Central memory CD4-positive, alpha-beta T cell (primary cell): ENCODE measurements at places on chromosomes 12 and 14.
A peak's percentile ranks its signal among the peaks of the same experiment; 100 is the strongest.

DNA sequence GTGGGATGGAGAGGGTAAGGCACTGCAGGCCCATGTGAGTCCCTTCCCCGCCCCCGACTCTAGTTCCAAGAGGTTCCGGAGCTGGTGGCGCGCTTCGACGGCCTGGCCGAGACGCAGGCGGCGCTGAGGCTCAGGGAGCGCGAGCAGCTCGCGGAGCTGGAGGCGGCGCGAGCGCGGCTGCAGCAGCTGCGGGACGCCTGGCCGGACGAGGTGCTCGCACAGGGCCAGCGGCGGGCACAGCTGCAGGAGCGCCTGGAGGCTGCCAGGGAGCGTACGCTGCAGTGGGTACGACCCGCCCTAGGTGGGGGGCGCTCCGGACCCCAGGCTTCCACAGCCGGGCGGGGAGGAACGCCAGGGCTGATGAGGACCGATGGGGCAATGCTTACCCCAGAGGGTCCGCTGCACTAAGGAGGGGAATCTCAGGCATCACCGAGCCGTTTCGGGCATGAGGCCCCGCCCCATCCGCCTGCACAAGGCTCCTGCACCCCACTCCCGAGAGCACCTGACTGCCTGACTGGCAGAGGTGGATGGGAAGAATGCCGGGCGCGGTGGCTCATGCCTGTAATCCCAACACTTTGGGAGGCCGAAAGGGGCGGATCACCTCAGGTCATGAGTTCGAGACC, 4.9 kb downstream of the CFAP73 start:
- no peak for DNase-seq

DNA sequence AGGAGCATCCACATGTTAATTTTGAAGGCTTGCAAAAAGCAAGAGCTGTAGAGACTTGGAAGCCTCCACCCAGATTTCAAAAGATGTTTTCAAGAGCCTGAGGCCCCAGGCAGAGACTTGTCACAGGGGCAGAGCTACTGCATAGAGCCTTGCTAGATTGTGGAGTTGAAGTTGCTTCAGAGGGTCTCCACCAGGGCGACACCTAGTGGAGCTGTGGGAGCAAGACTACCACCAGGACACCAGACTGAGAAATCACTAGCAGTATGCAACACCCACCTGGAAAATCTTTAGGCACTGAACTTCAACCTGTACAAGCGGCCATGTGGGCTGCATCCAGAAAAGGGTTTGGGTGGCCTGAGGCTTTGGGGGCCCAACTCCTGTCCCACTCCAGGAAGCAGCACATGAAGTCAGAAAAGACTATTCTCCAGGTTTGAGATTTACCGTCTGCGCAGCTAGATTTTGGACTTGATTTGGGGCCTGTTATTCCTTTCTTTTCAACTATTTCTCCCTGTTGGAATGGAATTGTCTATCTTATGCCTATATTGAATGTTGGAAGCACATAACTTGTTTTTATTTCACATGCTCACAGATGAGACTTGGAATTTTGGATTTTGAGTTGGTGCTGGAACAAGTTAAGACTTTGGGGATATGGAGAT, 508.6 kb downstream of the FLRT2 start:
- no peak for DNase-seq

GRCh38 chr12:30200864-30201263, 417.1 kb upstream of the TMTC1 start:
- DNase-seq: no peak

DNA sequence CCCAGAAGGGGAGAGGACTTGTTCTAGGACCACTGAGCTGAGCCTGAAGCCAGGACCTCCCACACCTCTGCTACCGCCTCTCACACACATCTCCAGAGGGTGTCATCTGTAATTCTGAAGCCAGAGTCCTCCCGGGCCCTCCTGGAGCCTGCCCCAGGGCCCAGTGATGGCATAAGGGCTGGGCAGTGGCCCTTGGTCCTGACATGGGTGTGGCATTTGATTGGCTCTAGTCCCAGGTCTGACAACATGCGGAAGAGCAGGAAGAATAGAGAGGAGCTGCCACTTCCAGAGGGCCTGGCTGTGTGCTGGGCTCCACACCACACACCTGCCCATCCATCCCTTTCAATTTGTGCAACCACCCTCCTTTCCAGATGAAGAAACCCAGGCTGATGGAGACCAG, 144.3 kb upstream of the GSC start:
- no peak for DNase-seq

- no peak for DNase-seq
Measured at GRCh38 chr12:4025181-4026019, 152.2 kb upstream of the PARP11 start.

- no peak for DNase-seq
Measured at GRCh38 chr12:56155256-56155845, 2.8 kb upstream of the MYL6 start.

- DNase-seq: peak; percentile 9
Measured at GRCh38 chr12:22626406-22626805, 1.4 kb downstream of the ETNK1 start.

DNA sequence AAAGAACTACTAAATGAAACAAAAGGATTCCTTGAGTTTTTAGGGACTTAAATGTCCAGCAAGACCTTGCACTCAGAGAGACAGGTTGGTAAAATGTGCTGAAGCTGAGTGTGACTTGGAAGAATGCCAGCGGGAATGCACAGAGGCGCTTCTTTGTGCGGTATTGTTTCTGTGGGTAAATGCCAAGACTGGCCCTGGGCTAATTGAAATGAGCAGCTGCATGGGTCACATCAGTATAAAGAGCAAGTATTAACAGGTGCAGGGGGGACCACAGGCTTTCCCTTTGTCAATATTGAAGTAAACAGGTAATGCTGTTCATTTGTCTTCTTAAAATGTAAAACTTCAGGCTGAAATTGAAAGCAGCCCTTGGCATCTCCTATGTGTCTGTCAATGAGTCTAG, 74.3 kb downstream of the LMO3 start:
- no peak for DNase-seq

DNA sequence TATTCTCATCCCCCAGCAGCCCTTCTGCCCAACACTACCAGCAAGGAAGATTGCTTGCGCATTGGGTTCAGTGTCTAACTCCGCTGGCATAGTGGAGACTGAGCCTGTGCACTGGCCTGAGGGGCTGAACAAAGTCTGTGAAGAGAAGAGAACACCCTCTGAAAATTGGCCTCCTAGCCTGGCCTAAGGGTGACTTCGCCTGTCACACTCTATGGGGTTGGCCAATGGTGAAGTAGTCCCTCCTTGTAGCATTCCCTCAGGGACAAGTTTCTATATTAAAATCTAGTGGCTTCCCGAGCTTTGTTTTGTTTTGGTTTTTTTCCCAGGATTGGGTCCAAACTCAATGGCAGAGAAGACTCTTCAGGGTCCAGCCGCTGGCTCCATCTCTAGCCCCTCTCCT, 49.1 kb upstream of the DAAM1 start:
- no peak for DNase-seq

DNA sequence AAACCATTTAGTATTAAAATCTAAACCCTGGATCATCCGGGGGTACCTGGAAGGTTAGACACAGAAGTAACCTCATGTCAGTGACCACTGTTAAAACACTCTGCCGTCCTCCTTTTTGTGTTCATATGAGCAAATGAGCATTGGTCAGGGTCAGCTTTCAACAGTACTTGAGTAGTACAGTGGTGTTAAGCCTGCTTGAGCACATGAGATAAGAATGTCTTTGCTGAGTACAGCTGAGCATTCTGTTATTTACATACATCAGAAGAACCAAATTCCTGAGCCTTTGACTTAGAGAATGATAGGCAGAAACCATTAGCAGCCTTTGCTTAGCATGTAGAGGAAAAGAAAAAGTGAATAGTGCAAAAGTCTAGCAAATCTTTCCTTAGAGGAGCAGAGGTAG, 38.6 kb upstream of the LRTM2 start:
- no peak for DNase-seq

DNA sequence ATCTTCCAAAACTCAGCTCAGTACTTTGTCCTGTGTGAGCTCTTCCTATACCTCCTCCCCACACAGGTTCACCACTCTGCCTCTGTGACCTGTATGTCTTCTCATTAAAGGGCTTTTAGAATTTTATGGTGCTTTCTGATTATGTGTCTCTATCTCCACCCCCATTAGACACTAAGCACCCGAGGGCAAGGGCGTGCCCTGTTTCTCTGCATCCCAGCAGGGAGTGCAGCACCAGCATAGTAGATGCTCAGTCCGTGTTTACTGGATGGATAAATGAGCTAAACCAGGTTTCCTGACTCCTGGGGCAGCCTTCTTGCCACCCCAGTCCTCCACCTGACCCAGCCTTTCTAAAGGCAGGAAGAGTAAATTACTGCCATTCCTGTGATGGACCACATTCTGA, 333.8 kb downstream of the CACNA1C start:
- no peak for DNase-seq

DNA sequence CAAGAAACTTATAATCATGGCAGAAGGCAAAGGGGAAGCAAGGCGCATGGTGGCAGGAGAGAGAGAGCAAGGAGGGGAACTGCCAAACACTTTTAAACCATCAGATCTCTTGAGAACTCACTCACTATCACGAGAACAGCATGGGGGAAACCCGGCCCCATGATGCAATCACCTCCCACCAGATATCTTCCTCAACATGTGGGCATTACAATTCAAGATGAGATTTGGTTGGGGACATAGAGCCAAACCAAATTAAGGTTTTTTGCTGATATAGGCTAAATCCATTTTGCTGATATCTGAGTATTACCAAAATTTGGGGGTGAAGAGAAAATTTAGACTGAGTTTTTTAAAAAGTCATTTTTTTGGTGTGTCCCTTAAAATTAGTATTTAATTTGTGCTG, 54.9 kb upstream of the TMX1 start:
- no peak for DNase-seq

DNA sequence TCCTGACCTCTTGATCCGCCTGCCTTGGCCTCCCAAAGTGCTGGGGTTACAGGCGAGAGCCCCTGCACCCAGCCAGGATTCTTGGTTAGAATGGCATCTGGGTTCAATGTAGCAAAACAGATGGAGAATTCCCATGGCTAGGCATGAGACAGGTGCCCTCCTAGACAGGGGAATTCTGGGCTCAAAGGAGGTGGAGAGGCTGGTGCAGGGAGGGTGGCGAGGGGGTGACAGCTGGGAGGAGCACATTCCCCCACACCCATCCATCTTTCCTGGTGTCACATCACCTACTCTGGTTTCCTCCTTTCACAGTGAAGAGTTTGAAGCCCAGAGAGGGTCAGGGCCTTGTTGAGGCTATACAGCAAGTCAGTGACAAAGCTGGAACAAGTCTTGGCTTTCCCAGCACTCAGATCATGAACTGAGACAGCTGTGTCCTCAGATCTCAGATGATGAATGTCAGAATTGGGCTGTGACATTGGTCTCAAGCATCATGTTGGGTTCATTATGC, 2.8 kb downstream of the SERPINA1 start:
- no peak for DNase-seq

- peak; percentile 21 for DNase-seq
Measured at GRCh38 chr12:96985515-96986362, 78.7 kb downstream of the NEDD1 start.

- DNase-seq: peak; percentile 91
Measured at GRCh38 chr12:66288121-66288520, 14.2 kb upstream of the HELB start.

GRCh38 chr12:82527165-82527780, 159.4 kb upstream of the TMTC2 start:
- DNase-seq: peak; percentile 7

DNA sequence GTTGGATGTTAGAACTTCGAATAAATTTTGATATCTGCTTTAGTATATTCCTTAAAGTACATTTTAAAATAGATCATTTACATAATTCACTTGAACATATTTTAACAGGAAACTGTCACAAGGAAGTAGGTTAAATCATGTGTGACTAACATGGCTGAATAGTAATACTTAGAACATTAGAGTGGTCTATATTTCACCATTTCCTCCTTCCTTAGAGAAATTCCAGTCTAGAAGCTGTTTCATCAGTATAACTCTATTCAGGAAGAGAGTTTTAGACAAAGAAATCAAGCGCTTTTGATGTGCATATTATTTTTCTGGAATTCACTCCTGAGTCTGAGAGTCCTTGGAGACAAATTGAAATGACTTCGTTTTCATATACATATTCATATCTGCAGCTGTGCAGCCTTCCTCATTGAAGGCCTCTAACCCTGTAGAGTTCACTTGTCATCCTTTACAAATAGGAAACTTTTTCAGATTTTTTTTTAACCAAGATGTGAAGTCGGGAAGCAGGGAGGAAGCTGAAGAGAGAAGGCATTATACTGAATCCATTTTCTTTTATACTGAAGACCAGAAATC, 28.4 kb downstream of the IRAK3 start:
- DNase-seq: no peak

GRCh38 chr14:93019367-93019843, 96.3 kb downstream of the ITPK1 start:
- no peak for DNase-seq

GRCh38 chr12:116099652-116100432, 177.7 kb downstream of the MED13L start:
- no peak for DNase-seq

GRCh38 chr12:63982604-63983295, 138.2 kb downstream of the SRGAP1 start:
- no peak for DNase-seq

- no peak for DNase-seq
Measured at GRCh38 chr12:27244689-27245488, 803 bp downstream of the STK38L start.

GRCh38 chr12:121918679-121919038, 267 bp downstream of the CFAP251 start:
- no peak for DNase-seq

DNA sequence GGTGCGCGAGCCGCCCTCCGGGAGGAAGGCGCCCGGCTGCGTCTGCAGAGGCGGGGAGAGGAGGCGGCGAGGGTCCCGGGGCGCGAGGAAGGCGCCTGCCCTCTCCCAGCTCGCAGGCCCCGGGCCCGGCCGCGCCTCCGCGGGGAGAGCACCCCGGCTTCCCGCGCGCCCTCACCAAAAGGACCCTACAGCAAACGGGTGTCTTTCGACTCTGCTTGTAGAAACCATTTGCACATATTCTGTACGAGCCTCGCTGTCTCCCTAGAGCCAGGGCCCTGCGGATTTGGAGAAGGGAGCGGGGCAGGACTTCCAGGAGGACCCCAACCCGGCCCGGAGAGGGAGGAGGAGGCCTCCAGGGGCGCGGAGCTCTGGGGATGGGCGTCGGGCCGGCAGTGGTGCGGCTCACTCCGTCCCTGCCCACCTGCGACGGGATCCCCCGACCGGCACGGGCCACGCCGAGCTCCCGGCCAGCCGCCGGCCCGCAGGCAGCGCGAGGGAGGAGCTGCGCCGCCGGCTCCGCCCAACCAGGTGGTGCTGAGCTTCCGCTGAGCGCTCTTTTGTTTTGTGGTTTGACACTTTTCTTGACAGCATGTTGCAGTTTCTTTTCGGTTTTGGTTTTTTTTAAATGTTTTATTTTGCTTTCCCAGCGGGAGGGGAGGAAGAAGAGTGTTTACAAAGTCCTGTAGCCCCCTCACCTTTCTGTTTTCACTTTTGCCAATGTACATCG, 103.3 kb upstream of the FKBP4 start:
- peak; percentile 63 for DNase-seq
